ENCODE measurements at places on chromosomes 5 and 9. TPM values are rescaled to one million over a fixed set of nuclear protein-coding genes. Genes with fewer than 3 reads are reported as not detected.
A peak's percentile ranks its signal among the peaks of the same experiment; 100 is the strongest.

DNA sequence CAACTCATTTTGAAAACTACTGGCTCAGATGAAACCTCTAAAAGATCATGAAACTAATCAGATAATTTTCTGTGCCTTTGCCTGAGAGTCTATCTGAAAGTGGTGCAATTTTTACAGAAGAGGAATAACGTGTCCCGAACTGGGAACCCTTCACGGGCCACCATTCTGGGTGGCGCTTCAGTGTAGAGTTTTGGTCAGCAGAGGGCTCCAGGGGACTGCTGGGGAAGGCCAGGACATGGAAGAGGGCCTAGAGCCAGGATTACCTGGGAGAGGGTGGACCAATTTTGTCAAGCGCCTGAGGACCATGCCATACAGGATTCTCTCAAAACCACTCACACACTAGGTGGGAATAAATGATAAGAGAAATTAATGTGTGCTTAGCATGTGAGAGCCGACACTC is 49.7 kb upstream of the PLEKHG4B start:
- DNase-seq, result no peak

- DNase-seq, result peak; percentile 89
Observed at GRCh38 chr9:131635285-131635684, 90.0 kb downstream of the PRRT1B start.

DNA sequence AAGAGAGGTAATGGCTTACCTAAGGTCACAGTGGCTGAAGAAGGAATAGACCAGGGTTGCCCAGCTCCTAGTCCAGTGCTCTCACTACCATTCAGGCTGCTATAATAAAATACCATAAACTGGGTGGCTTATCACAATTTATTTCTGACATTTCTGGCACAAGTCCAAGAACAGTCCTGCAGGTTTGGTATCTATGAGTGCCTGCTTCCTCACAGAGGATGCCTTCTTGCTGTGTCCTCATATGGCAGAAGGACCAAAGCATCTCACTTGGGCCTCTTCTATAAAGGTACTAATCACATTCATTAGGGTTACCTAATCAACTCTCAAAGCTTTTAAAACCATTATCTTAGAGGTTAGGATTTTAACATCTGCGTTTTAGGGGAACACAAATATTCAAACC is 17.2 kb downstream of the STARD4 start:
- DNase-seq, result no peak

- DNase-seq, result no peak
Observed at GRCh38 chr5:168696611-168697010, 117.4 kb upstream of the PANK3 start.

DNA sequence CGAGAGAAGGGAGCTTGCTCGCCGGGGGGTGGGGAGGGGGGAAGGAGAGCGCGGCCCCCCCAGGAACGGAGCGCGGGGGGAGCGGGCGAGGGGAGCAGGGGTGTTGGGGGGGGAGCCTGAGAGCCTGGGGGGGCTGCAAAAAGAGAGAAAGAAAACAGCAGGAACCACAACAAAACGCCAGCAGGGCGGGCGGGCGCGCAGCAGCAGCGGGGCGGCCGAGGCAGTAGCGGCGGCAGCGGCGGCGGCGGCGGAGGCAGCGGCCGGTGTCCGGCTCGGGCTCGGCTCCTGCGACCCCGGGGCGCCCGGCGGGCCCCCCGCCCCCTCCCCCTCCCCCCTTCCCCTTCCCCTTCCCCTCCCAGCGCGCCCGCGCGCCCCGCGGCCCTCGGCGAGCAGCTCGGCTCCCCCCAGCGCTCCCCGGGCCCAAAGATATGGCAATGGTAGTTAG is 1.6 kb downstream of the NR2F1 start:
- DNase-seq, result peak; percentile 45

GRCh38 chr5:130350131-130350530 is 445.9 kb downstream of the CHSY3 start:
- no peak for DNase-seq

- no peak for DNase-seq
Observed at GRCh38 chr9:98777618-98778017, 18.7 kb downstream of the ANKS6 start.

SLC38A9 gene
- 7.9 TPM for total RNA-seq

DNA sequence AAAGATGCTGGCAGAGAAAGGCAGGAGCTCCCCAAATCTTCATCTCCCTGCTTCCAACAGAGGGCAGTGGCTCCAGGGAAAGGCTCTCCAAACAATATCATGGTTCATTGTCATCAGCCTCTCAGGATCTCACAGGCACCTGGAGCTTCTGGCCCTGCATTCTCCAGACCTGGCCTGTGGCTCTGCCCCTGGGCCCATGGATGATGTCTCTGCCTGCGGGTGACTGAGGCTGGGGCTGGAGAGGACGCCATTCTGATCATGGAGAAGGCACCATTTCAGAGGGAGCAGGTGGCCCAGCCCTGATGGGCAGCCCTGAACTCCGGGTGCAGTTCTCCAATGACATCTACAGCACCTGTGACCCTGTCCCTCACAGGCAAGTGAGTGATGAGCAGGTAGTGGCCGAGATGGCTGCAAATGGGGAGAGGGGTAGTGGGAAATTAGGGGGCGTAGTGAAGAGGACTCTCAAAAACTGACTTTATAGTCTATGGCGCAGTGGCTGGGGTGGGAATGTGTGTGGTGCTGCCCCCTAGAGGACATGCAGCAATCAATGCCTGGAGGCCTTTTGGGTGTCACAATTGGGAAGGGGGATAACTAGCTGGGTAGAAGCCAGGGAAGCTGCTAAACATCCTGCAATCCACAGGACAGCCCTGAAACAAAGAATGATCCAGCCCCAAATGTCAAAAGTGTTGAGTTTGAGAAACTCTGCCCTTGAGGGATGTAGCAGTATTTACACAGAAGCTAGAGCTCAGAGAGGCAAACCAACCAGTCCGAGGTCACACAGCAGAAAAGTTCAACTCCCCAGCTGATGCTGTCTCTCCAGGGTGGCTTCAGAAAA is 3.2 kb downstream of the SH3PXD2B start:
- DNase-seq, result no peak
